GM12865 (cell line): ENCODE measurements at places on chromosomes 1 and 21.

DNA sequence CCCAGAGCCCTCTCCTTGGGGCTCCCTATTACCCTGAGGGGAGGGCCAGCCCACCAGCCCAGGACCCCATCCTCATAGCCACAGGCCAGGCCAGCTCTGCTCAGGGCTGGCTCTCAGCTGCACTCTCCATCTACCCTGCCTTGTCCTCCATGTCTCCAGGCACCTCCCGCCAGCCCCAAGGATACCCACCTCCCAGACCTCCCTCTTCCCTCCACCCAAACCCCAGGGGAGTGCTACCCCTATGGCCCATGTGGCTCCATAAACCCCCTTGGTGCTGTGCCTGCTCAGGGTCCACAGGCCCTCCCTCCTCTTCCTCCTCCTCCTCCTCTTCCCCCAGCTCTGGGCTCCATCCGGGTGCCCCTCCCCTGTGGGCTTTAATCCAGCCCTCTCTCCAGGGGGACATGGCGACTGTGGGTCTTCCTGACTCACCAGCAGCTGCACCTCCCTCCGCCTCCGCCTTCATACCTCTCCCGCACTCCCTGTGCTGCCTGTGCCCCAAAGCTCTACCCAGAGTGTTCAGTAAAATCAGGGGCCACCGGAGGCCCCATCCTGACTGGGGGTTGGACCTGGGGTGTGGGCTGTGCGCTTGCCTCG, 9.1 kb downstream of the YBEY start:
- DNase-seq = no peak

DNA sequence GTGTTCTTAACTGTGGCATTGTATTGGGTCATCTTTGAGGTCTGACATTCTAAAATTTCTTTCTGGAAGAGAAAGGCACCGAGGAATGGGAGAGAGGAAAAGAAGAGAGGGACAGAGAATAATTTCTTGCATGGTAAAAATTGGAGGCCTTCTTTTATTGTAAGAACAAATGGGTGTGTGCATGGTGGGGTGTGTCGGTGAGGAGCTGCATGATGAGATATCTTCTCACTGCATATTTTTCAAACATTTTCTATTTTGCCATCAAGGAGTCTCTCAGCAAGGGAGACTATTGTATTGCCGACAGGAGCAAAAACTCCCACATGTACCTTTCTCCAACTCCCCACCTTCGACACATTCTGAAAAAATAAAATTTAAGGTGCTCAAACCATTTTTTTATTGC, 6.5 kb upstream of the CTSE start:
- DNase-seq = no peak

- DNase-seq = no peak
Observed at GRCh38 chr1:22592919-22593790, 29.9 kb downstream of the EPHA8 start.

GRCh38 chr1:51203121-51203873, 32.8 kb upstream of the RNF11 start:
- peak; percentile 75 for DNase-seq

GRCh38 chr1:230842801-230843200, 25.5 kb downstream of the C1orf198 start:
- DNase-seq = no peak

GRCh38 chr1:159250638-159251216, 46.1 kb downstream of the ACKR1 start:
- DNase-seq = no peak

DNA sequence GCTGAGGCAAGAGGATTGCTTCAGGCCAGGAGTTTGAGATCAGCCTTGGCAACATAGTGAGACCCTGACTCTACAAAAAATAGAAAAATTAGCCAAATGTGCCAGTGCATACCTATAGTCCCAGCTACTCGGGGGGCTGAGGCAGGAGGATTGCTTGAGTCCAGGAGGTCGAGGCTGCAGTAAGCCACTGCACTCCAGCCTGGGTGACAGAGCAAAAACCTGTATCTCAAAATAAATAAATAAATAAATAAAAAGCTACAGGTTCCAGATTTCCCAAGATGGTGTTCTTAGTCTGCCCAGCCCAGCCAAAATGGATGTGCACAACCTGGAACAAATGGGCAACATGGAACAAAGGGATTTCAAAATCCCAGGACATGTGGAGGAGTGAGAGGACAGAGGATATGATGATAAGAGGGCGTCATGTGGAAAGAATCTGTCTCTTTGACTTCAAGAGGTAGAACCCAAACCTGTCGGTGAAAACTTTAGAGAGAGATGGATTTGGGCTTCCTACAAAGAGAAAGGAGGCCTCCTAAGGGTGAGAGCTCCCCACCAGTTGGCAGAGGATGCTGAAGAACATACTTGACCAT, 3.2 kb downstream of the EDARADD start:
- no peak for DNase-seq

GRCh38 chr1:14529475-14529874, 69.0 kb upstream of the KAZN start:
- no peak for DNase-seq

GRCh38 chr1:16318555-16318954, 33.7 kb downstream of the FBXO42 start:
- no peak for DNase-seq

- no peak for DNase-seq
Observed at GRCh38 chr1:202376247-202376646, 27.7 kb downstream of the PPP1R12B start.

- DNase-seq = no peak
Observed at GRCh38 chr1:245604979-245605378, 450.2 kb downstream of the KIF26B start.

DNA sequence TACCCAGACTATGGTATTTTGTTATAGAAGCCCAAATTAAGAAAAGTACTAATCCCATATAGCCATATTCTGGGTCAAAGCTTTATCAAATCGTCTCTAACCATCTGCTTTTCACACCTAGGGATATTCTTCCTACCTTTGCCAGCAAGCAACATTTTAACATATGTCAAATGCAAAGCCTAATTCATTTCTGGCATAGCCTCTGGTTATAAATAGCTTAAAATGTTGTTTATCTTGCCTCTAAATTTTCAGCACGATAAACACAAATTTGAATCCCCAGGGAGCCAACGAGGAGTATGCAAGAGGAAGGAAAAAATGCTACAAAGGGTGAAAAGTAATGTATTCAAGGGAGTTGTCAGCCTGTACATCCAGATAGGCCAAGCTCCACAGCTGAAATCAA, 357.2 kb downstream of the KCNH1 start:
- DNase-seq = no peak

DNA sequence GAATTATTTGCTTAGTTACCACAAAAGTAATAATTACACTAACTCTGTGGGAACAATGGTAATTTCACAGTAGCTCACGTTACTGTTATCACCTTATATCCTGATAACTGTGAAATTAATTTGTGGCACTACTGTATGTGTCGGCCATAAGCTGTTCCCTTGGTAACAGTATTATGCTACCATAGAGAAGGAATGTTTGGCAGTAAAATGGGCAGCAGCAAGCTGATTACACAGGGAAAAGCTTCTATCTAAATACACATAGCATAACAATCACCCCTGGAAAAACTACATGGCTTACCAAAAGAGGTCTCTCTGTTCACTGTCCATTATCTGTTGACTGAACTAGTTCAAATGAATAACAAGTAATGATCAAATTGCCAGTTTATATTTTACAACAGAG, 124.1 kb downstream of the DPYD start:
- no peak for DNase-seq

- DNase-seq = no peak
Observed at GRCh38 chr1:30042438-30043147, 680.8 kb downstream of the MATN1 start.

DNA sequence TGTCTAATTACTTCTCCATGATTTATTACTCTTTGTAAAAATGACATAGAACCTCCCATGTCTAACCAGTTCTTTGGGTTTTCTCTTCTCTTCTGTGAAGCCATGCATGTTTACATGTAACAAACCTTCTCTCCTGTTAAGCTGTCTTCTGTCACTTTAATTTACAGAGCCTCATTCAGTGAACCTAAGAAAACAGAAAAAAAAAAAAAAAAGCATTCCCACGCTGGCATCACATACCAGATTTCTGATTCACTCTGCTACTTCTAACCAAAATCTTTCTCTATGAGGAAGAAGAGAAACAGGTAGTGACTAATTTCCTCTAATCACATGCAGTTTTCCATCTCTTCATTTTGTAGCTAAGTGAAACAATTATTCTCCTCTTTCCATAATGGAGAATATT, 141.4 kb upstream of the CXADR start:
- DNase-seq = no peak

- DNase-seq = no peak
Observed at GRCh38 chr1:204128464-204128963, 23.3 kb downstream of the ETNK2 start.

- DNase-seq = no peak
Observed at GRCh38 chr1:222979561-222979960, 163.5 kb downstream of the TLR5 start.

DNA sequence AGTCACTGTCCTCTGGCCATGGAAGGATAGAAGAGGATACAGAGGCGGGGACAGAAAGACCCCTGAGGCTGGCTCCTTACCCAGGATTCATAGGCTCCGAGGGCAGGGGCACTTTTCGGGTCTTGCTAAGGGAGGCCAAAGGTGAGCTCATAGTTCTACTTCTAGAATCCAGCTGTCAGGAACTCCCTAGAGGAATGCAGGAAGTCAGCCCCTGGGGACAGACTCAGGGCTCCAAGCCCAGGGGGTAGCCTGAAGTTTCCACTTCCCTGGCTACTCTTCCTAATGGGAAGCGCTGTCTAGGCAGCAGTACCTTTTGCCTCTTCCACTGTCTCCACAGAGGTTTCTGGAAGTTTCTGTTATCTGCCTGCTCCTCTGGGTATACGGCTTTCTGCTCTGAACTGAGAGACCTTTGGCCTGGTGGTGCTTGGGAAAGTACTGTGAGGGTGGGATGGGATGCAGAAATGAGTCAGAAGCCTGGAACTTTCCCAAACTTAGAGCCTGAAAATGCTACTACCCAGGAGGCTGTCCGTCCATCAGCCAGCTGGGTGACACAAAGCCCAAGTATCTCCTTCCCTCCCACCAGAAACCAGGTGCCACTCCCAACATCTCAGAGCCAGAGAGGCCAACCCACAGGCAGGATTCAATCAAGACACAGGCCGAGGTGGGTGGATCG, 3.6 kb downstream of the UBXN11 start:
- DNase-seq = no peak

DNA sequence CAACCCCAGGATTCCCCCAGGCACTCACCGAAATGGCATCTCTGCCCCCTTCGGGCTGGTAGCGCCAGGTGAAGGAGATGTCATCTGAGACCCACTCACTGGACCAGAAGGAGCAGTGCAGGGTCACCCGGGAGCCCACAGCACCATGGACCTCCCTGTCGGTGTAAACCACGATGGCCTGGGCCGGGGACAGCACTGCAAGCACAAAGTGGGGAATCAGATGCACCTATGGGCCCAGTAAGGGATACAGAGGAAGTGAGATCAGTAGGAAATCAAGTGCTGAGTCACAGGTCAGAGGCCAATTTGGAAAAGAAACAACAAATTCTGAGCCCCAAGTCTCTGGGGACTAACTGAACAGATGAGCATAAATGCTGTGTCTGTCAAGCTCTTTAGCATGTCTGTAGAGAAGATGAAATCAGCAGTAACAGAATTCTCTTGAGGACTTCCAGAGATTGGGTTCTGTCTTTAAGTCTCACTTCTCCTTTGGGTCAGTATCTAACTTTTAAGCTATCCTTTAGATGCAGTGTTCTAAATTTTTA, 2.5 kb downstream of the MPZ start:
- peak; percentile 38 for DNase-seq

DNA sequence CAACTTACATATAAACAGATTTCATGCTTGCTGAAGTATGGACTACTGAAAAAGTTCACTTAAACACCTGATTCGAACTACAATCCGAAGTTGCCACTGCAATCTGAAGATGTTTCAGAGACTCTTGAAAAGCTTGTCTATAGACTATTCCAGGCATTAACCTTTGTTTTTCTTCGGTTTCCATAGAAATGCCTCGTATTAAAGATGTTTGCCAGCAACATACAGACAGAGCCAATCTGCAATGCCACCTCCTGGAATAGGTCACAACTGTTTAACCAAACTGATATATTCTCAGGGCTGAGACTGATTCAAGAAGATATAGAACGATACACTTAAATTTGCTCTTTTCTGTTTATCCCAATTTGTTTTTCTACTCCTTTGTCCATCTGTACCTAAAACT, 28.9 kb upstream of the DMRTB1 start:
- no peak for DNase-seq

GRCh38 chr1:166302989-166303758, 136.4 kb upstream of the FAM78B start:
- peak; percentile 19 for DNase-seq

- DNase-seq = no peak
Observed at GRCh38 chr1:2499986-2500596, 24.0 kb downstream of the PLCH2 start.

DNA sequence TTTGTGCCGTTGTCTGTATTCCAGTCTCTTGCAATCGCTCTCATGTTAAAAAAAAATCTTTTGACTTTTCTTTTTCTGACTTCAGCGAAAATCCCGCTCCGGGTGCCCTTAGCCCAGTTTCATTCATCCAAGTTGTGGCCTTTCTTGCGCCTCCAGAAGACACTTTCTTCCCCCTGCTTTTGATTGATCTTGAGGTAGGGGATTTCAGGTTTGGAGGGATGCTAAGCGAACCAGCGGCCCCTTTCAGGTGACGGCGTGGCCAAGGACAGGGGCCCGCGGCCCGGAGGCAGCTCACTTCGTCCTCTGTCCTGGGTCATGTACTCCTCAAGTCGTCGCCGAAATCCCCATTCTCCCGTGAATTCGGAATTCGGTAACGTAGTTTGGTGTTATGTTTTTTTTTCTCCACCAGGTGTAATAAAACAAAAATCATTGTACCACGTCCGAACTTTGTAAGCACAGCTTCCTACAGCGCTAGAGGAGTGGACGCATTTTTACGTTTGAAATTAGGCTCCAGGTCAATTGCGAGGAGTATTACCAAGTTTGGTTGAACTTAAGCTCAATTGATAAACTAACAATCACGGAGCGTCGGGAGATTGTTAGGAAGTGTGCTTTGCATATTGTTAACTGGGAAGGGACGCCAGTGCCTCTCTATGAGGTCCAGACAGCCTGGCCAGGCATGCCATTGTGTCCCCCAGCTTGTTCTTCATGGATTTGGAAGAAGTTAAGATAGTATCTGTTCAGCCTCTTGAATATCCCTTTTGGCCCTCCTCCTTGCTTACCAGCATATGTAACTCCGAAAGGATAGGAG, 1.1 kb downstream of the MRPS6 start:
- peak; percentile 21 for DNase-seq

DNA sequence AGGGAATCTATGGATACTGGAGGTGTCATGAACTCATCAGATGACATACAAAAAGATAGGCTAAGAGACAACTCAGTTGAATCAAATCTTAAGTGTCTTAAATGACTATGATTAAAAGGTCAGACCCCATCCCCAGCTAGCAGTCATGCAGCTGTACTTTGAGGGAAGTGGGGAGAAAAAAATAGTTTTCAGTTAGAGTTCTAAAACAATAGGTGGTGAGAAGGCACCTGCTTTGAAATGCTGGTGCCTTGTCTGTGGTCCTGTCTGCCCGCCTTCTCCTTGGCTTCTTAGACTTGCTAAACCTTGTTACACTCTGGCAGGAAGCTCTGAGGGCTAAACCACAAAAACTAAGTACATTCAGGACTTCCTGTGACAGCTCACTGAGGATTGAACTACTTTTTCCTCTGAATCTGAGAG, 15.3 kb downstream of the CD2 start:
- peak; percentile 90 for DNase-seq
